ENCODE measurements at places on chromosomes 12 and 14.

- DNase-seq: no peak
Measured at GRCh38 chr12:131045705-131046460, 92.2 kb downstream of the ADGRD1 start.

GRCh38 chr12:12663644-12664294 lies 32.2 kb downstream of the GPR19 start:
- no peak for DNase-seq

GRCh38 chr12:31263661-31264060 lies 62.3 kb downstream of the SINHCAF start:
- no peak for DNase-seq

GRCh38 chr12:89721291-89721987 lies 12.8 kb upstream of the ATP2B1 start:
- DNase-seq: no peak

DNA sequence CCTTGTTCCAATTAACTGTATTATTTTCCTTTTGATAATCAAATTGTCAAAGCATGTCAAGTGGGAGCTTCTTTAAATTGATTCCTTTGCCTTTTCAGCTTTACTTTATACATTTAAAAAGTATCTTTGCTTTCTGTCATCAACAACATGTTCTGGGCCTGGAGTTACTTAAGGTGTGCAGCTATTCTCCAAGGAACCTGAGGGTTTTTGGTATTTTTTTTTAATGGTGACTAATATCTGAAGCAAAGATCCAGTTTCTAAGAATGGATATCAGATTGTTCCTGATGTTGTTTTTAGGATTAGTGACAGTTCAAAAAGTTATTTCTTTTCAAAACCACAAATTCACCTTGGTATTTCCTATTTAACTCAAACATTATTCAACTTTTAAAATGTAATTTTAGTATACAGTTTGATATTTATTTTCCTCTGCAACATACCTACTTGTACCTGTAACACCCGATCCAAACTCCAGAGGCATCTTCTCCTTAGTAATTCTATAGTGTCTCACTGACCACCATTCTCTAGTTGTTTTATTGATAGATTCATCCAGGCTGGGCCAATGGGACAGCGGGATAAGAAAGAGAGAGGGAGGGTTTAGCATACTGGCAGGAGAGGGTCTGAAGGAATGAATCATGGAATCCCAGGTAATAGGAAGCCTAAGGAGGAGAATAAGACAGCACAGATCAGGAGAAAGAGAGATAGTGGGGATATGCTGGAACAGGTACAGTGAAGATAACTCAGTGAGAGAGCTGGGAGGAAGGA lies 3.1 kb downstream of the CBLN3 start:
- DNase-seq: no peak

- DNase-seq: no peak
Measured at GRCh38 chr12:62716866-62717525, 218.0 kb downstream of the PPM1H start.

GRCh38 chr12:88029093-88029665 lies at the start of gene C12orf50:
Gene C12orf50, minus strand, starts transcription at chr12:88029401. Its CDS starts 2,439 bp downstream, at chr12:88026962.
- no peak for DNase-seq

DNA sequence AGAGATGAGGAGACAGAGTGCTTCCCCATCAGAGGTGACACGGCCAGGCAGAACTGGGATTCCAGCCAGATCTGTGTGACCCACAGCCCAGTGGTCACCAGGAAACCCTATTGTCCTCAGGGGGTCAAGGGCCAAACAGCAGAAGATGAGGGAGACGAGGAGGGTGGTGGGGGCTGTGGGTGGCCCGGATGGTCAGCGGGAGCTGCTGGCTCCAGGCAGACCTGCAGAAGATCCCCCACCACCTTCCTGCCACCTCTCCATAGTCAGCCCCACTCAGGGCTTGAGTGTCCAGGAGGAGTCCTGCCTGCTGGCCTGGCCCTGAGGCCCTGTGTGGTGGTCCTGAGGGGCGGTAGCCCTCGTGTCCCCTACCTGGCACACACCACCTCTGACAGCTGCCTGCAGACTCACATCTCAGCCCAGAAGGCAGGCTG lies 136.8 kb downstream of the CALM1 start:
- DNase-seq: peak; percentile 15

DNA sequence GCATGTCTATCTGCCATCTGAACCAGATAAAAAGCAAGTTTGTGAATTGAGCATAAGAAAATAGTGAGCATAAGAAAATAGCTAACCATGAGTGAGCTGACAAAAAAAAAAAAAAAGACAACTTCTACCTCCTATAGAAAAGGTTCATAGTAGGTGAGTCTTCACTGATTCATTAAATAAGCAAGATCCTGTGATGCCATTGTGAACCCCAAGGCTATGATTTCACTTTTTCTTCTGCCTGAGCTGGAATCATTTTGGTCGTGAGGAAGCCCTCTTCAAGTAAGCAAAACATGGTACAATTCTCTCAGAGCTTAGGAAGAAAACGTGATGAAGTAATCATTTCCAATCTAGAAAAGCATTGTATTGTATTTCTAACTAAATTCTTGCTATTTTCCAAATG lies 1.2 kb downstream of the PIK3C2G start:
- no peak for DNase-seq

DNA sequence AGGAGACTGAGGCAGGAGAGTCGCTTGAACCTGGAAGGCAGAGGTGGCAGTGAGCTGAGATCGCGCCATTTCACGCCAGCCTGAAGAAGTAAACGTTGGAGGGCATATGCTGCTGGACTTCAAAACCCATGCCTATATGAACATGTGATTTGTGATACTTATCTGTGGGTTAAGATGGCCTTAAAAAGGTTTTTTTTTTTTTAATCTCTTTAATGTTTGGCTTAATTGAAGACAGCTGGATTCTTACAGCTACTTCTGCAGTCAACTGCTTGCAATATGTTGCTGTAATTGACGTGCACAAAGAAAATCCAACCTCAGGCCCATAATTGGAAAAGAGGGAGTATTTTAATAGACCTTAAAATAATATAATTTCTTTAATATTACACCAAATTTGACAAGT lies 1.5 kb upstream of the B3GNT4 start:
- DNase-seq: no peak

DNA sequence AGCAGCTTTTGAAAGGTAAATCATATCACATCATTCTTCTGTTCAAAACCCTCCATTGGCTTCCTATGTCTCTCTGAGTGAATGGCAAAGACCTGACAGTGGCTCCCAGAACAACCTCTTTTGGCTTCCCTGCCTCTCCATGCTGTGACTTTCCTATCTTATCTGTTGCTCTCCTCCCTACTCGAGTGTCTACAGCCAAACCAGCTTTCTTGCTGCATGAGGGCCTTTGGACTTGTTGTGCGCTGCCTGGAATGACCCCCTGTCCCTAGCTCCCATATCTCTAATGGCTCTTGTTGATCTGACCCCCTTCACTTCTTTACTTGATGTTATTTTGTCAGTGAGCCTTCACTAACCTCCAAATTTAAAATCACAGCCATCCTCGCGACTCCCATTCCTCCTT lies 2.5 kb downstream of the SYNE2 start:
- no peak for DNase-seq

- peak; percentile 31 for DNase-seq
Measured at GRCh38 chr14:75806352-75806832, 145.3 kb downstream of the TTLL5 start.

DNA sequence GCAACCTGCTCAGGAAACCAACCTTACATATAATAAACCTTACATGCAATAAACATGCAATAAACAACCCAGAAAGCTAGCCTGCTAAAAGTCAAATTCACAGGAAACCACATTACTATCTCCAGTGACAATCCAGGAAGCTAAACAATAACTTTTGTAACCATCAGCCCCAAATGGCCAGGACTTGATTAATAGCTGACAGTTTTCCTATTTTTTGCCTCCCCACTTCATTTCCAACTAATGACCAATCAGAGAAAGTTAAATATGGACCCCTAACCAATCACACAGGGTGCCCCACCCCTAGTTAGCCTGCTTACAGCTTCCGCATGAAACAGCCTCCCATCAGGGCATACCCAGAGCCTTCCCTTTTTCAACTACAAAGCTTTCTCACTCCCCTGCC lies 152.2 kb upstream of the LMNTD1 start:
- DNase-seq: no peak
